NCI-H2029 (cell line): ENCODE measurements at places on chromosomes 16 and 17.

GRCh38 chr16:47732523-47733111, 271.5 kb downstream of the PHKB start:
- no peak for DNase-seq

DNA sequence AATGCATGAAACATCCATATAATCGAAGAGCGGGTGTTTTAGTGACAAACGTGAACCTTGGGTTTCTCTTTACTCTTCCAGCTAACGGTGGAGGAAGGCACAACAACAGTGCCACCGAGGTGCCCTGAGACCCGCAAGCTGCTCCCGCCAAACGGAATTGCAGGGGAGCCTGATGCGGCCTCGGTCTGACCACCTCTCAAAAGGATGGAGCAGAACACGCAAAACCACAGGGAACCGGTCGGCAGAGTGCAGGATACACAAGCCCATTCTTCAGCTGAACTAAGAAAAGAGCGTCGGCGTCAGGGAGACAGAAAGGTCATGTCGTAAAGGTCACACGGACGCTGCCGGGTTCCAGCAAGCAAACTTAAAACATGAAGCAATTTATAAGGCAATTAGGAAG, 109.5 kb upstream of the ZNF750 start:
- DNase-seq: no peak

DNA sequence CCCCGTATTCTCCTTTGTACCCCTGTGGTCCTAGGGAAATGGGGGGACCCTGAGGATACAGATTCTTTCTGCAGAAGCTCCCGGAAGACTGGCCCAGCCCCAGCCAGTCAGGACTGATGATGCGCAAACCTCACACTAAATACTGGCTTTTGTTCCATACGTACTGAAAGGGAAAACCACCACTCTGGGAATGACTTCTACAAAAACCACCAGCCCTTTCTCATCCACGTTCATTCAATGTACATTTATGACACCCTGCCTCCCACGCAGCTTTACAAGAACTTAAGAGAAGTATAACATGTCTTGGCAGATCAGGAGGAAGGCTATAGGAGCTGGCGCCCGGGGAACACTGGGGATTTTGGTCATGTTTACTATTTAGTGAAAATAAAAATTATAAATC, 70.6 kb downstream of the MARCHF10 start:
- no peak for DNase-seq

GRCh38 chr17:34832376-34832775, 128.9 kb downstream of the CCT6B start:
- DNase-seq: no peak

DNA sequence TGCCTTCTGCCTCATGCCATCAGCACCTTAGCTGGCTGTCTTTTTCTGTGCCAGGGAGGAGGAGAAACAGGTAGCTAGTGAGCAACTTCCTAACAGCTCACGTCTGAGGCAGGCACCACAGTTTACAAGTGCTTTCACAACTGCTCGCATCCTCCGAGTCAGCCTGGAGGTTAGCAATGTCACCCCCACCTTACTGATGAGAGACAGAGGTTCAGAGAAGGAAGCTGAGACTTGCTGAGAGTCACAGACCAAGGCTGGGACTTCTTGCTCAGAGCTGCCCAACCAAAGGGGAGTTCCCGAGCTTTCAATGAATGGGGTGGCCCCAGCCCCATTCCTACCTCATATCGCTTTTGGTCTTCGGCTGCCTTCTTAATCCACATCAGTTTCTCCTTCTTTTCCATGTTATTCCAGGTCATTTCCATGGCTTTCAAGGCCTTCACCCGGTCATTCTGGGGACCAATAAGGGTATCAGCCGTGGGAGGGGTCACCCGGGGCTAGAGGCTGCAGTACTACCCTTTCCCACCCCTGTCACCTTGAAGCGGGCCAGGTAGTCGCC, 9.6 kb downstream of the UBTF start:
- DNase-seq: no peak

DNA sequence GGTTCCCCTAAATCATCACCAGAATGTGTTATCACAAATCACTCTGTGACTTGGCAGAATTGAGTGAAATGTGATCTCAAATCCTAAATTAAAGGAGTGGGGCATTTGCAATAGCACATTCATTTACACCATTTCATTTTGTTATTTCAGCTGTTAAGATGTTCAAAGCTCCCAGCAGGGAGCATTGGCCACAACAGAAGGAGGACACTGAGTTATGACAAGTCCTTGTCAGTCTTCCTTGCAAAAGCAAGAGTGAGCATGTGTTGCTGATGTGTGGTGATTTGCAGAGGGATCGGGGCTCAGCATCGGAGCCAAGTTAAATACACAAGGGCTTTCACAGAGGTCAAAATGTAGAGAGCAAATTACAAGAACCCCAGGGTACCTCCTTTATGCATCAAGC, 372.2 kb upstream of the CDH5 start:
- no peak for DNase-seq

GRCh38 chr17:59695945-59696681, 11.1 kb downstream of the PTRH2 start:
- no peak for DNase-seq

GRCh38 chr17:6461792-6462524, 17.7 kb downstream of the PIMREG start:
- DNase-seq: no peak

- no peak for DNase-seq
Measured at GRCh38 chr17:66963521-66963908, 992 bp upstream of the CACNG4 start.

DNA sequence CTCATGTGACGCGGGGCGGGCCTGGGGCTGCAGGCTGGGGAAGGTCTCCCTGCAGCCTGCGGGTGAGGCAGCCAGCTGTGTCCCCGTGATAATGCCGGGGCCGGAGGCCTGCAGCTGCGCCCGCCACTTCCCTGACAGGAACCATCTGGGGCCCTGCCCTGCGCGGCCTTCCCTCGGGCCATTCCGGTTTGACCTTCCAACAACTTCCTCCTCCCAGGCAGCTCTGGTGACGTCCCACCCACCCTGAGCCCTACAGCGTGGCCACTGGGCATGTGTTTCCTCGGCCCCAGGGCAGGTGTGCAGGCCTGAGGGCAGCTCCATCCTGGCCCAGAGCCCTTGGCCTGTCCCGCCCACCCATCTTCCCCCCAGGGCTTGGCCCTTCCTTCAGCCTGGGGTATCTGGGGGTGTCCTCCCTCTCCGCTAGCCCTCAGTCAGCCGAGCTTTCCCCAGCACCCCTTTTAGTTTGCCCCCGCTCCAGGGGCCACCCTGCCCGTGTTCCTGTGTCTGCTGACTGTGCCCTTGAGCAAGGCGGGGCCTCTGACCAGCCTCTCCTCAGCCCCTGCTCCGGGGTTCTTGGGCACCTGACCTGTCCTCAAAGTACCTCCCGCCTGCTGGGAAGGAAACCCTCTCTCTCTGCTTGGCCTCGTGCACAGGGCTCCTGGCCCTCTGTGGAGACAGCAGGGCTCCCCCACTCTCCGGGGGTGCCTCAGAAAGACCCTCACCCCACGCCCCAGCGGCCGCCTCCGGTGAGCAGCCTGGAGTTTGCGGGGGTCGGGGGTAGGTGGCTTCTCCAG, at the start of gene CBFA2T3:
Gene CBFA2T3 (minus strand): TSS at position 190 of the 794 bp plus-strand sequence. CDS start 400 bp downstream, outside the sequence.
- no peak for DNase-seq

- DNase-seq: no peak
Measured at GRCh38 chr17:30173649-30174048, 57.0 kb downstream of the NSRP1 start.

DNA sequence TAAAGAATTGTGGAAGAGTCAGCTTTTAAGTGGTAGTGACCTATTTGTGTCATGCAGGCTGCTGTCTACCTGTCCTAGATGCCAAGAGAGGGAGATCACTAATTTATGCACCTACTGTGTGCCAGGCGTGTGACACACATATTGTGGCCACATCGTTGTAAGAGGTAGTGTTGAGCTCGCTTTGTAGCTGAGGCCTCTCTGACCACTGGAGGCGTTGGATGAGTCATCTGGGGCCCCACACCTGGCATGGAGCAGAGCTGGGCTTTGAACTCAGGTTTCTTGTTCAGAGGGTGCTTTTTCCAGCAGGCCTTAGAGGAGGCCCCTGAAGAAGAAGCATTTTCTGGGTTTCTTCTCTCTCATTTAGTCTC, 52.3 kb upstream of the LGALS9 start:
- no peak for DNase-seq

GRCh38 chr17:69320210-69320907, 6.6 kb downstream of the ABCA5 start:
- no peak for DNase-seq

DNA sequence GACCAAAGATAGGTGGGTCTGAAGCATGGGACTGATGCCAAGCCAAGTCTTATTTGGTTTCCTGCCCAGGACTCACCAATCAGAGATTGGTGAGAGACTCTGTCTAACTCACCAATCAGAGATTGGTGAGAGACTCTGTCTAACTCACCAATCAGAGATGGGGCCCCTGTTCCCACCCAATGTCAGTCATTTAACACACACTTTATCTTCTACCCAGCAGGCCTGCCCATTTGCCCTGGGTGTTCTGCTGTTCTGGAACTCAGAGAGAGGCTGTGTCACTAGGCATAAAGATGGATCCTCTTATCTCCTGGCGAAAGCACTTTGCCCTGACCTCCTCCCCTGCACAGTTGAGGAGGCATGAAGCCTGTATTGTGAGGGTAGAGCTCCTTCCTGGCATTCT, 5.4 kb upstream of the RHOT1 start:
- no peak for DNase-seq

- no peak for DNase-seq
Measured at GRCh38 chr17:76527430-76528111, 9.9 kb downstream of the CYGB start.

GRCh38 chr17:43940630-43941029, 1.6 kb downstream of the PPY start:
- DNase-seq: no peak

GRCh38 chr16:280552-280951, at the start of gene ARHGDIG:
TSS of gene ARHGDIG (plus strand) at chr16:280591. CDS start at chr16:280681, 90 bp downstream.
- no peak for DNase-seq

GRCh38 chr16:53999841-54000240, 286.7 kb downstream of the IRX3 start:
- DNase-seq: no peak

- no peak for DNase-seq
Measured at GRCh38 chr16:48497932-48498768, 111.8 kb downstream of the N4BP1 start.

DNA sequence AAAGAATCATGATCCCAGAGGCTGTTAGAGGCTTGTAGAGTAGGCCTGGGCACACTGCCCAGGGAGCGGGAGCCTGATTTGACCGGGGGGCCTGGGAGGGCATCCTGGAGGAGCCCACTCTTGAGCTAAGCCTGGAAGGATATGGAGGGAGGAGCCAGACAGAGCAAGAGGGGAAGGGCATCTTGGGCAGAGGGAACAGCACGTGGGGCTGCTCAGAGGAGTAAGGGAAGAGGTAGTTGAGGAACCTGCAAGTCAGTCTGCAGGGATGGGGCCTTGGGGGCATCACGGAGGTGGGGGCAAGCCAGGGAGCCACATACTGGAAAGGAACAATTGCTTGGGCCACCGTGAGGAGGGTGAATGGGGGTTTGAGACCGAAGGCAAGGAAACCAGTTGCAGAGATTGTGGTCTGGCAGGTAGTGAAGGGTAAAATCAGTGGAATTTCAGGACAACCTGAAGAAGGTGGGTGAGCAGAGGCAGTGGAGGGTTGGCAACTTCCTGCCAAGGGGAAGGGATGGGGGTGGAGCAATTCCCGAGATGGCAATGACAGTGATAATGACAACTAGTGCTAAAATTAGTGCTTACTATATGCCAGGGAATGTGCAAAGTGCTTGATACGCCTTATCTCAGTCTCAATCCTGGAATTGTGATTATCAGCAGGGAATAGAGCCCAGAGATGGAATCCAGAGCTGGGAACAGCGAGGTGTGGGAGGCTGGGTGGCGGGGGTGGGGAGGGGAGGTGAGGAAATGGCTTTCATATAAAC, 9.7 kb upstream of the RAI1 start:
- no peak for DNase-seq

DNA sequence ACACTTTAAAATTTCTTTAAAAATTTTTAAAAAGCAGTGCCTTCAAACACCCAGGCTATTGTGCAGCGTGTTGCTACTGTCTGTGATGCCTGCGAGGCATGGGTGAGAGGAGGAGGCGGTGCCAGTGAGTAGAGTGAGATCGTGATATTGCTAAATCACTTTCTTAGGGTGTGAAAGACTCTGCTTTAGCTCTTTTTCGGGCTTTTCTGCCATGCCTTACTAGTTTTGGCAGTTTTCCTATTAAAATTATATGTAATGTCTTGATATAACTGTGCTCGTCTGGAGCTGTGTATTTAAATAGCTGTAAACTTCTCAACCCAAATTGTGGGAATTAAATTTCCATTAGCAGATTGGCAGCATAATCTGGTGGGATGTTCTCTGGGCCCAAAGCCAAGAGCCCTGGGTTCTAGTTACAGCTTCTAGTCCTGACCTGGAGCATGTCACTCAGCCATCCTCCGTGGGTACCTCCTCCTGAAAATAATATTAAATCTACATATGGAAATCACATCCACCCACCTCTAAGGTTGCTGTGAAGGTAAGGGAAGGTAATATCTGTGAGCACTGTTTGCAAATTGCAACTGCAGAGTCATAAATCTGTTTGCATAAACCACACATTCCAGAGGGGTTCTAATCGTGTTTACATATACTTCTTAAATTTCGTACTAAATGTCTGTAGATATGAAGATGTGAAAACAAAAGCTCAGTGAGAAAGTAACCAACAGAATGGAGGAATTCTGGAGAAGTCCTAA, 264.3 kb upstream of the CACNG5 start:
- DNase-seq: no peak

GRCh38 chr17:61175298-61176142, 224.1 kb upstream of the TBX2 start:
- DNase-seq: no peak

DNA sequence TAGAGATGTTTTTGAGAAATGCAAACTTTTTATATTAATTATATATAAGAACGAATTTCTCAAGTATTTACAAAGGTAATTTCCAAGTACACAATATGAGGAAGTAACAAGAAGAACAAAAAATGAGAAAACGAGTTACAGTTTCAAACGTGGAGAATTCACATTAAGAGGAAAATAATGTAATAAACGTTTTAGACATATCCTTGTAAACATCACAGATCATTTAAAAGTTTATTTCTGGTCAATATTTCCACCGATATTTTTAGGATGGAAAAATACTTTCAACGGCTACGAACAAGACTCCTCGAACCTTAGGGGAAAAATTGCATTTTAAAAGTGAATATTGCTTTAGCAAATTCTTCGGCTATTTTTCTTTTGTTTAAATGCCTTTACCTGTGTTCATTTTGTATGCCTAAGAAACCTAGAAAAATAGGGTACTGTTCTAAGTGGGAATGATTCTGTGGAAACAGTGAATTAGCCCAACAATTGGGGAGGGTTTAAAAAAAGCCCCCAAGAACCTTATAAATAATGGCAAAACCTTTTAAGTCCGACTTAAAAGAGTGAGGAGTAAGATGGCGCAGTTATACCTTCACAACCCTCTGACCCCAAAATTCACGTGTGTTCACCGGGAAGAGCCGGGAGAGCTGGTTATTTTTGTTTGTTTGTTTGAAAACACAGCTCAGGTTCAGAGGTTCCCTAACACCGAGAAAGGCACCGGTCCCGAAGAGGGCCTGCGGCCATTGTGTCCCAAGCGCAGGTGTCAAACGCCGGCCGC, 3.3 kb downstream of the HNF1B start:
- DNase-seq: no peak

GRCh38 chr17:5667871-5668270, 83.6 kb upstream of the NLRP1 start:
- DNase-seq: no peak
